Cerebellar nuclear complex (tissue), 1 donor: ENCODE measurements at places on chromosomes 2 and 18.
A peak's percentile ranks its signal among the peaks of the same experiment; 100 is the strongest.

DNA sequence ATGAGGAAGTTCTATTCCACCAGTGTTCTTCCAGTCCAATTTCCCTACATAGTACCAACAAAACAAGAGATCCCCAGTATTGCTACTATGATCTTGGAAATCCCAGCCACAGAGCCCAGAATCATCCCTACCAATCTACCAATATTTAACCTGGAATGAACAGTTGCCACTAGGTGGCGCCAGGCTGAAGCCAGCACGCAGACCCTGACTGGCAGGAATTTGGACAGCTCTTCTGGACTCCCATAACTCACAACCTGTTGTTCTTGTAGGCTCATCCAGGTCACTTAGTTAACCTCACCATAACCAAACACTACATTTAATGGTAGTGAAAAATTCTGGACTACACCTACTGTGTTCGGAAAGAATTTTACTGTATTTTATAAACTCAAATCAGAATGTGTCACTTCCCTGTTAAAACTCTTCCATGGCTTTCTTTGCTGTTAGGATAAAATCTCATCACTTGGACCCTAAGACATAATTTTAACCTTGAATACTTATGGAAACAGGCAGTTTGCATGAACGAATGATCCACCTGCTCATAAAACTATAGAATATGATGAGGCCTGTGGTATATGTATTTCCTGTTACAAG, 59.8 kb upstream of the SLC38A11 start:
- DNase-seq, result peak; percentile 43

DNA sequence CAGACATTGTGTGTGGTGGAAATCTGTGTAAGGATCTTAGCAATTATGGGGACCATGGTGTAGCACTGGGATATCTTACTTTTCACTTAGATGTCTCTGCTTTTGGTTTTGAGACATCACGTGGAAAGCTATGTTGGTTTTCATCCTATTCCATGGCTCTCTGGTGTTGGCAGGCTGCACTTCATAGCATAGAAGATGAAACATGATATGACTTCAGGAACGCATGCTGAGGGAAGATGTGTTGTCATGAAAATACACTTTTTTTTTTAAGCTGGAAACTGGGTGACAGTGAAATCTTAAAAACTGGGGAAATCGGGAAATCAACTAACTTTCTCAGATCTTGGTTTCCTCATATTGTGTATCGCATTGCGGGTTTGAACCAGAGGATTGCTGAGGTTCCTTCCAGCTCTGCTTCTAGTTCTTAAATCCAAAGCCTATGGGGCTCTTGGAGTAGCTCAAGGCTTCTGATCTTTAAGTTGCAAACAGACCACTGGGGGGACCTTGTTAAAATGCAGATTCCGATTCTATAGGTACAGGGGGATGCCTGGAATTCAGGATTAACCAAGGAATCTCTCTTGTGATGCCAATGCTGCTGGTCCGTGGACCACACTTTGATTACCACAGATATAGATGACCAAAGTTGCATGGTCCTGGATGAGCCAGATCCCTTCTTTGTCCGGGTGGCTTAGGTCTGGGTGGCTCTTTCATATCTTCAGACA, 160.7 kb downstream of the SH3RF3 start:
- DNase-seq, result no peak

DNA sequence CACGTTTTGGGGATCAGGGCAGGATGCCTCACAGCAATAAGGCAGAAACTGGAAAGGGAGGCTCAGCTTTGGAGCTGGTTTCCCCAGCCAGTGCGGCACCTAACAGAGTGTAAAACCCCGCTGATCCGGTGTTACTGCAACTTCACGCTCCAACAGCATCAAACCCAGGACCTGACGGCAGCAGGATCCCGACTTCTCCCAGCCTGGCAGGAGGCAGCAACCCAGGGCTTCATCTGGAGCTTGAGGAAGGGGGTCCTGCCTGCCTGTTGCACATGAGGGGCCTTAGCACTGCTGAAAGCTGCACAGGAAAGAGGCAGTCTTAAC, 209.8 kb downstream of the MGAT5 start:
- DNase-seq, result no peak

- no peak for DNase-seq
Observed at GRCh38 chr18:23143016-23143814, 7.9 kb downstream of the CABLES1 start.

GRCh38 chr2:155730804-155731203, 601.7 kb downstream of the NR4A2 start:
- no peak for DNase-seq

GRCh38 chr2:199223791-199224190, 233.9 kb downstream of the SATB2 start:
- no peak for DNase-seq

DNA sequence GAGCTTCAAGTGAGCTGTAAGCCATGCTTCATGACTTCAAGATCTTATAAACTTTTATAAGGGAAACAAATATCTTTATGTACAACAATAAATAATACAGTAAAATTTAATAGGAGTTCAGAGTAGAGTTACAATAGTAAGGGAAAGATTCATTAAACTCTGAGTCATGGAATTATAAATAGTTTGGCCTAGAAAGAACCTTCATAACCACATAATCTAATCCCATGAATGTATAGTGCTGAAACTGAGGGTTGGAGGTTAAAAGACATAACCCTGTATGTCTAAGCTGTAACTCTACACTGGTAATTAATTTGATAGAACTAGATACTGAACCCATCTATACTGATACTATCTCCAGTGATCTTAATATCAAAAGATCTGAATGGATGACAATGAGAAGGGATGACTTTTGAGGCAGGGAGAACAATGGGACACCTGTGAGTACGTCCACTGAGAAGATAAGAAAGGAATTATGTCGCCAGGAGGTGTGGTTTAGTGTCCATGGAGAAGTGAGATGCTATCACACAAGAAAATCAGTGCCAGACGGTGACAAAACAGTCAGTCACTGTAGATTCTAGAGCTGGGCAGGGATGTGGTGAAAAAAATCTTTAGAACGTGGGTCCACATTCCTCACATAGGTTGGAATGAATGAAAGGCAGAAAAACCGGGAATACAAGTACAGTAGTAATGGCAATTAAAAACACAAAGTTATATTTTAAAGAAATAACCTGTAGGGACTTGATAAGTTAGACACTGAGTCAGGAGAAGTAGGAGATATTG, 1.1 kb downstream of the IL1F10 start:
- no peak for DNase-seq
